Smooth muscle cell of the umbilical artery (primary cell): ENCODE measurements at places on chromosomes 2 and 18. TPM values are rescaled to one million over a fixed set of nuclear protein-coding genes. Genes with fewer than 3 reads are reported as not detected.

PUS10 gene
- total RNA-seq, result 10.4 and 12.2 TPM in 2 replicates

PMAIP1 gene
- 7.1 and 7.8 TPM in 2 replicates for total RNA-seq

ASPRV1 gene
- 0.14 and 0.30 TPM in 2 replicates for total RNA-seq

NR4A2 gene
- total RNA-seq, result 0.30 TPM in 1 of 2 replicates, not detected in the other

SERPINB10 gene
- total RNA-seq, result not detected in 2 replicates
